Spinal cord (tissue), 10 donors: ENCODE measurements at places on chromosomes 2 and 18.

GRCh38 chr18:21196426-21196825 lies 45.6 kb upstream of the GREB1L start:
- no peak for DNase-seq

- DNase-seq, result no peak
Measured at GRCh38 chr2:178732913-178733312, 74.3 kb downstream of the TTN start.

DNA sequence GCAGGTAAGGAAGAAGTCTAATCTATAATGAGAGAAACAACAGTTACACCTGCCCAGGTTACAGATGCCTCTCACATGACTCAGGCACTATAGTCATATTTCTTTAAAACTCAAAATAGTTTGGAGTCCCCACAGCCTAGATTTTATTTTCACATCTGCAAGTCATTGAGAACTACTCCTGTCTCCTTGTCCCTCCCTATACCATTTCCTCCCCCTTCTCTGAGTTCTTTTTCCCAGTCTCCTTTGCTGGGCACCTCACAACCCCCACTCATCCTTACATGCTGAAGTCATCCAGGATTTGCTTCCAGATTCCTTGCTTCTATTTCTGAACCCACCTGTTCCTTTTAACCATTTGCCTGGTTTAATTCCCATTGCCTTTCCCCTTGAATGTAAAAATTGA lies 73.1 kb upstream of the KCNE4 start:
- DNase-seq, result no peak

- DNase-seq, result peak; percentile 13
Measured at GRCh38 chr2:20223407-20224163, 1.3 kb downstream of the SDC1 start.

DNA sequence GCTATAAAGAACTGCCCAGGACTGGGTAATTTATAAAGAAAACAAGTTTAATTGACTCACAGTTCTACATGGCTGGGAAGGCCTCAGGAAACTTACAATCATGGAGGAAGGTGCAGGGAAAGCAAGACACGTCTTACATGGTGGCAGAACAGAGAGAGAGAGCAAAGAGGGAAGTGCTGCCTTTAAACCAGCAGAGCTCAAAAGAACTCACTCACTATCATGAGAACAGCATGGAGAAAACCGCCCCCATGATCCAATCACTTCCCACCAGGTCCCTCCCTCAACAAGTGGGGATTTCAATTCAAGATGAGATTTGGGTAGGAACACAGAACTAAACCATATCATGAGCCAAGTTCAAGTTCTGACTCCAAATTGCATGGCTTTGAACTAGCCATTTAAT lies 62.8 kb upstream of the PPP1CB start:
- no peak for DNase-seq

DNA sequence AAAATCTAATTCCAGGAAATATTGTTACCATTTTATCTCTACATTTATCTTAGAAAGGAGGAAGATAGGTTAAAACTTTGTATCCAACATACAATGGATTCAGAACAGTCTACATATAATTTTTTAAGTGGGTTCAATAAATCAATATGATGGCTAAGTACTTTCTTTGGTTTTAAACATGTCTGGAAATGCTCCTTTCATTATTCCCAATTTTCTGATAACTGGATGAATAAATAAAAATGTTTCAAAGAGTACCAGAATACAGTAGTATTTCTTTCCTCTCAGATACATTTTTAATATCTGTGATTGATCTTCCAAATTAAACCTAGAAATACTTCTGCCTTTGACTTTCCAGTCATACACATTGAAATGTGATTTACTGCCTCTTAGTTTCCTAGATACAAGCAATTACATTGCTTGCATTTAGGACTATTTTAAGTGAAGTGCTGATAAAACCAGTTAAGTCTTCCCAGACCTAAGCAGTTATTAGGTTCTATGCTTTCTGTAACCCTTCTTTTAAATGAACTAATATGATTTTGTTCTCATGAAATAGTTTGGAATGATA lies 283.5 kb downstream of the CCDC178 start:
- DNase-seq, result no peak

DNA sequence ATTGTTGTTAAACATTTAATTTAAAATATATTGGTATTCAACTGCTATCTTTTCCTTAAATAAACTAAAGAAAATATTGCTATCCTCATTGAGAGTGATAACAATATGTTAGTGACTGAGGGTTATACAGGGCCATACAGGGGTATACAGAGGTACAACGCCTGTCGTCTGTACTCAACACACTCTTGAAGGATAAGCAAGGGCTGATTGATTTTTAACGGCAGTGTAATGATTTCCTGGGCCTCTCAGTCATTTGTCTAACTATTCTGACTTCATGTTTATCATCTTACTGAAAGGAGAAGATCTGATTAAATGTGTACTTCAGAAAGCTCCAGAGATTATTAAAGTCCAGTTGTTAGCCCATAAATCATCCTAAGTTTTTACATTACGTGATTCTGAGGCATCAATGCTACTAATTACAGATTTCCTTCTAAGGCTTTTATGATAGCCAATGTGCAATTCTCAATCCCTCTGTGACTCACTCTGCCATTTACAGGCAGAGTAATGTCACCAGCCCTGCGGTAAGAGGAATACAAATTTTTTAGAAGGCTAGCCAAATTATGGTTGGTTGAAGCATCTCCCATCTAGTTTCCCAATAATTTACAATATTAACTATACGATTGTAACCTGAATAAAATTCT lies 893.0 kb upstream of the CHAC2 start:
- peak; percentile 48 for DNase-seq

DNA sequence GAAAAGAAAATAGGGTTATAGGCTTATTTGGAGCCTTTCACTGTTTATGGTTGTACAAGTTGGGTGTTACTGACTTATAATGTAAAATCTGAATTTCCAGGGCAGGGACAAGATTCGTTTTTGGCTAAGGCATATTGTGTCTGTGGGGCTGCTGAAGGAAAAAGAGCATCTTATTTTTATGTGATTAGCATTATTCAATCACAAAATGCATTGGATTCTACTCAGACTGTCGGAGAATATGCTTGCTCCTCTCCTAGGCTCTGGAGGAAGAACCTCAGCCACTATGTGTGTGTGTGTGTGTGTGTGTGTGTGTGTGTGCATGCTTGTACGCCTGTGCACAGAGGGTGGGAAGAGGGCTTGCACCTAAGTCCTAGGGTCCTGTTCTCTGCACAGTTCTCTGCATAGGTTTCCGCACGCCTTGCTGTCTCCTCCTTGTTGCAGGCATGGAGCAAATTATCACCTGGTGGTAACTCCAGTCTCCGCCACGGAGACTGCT lies 44.3 kb downstream of the AGAP1 start:
- no peak for DNase-seq

- DNase-seq, result no peak
Measured at GRCh38 chr2:60567919-60568768, 14.7 kb upstream of the BCL11A start.

- DNase-seq, result no peak
Measured at GRCh38 chr18:79825913-79826312, 28.2 kb downstream of the KCNG2 start.

DNA sequence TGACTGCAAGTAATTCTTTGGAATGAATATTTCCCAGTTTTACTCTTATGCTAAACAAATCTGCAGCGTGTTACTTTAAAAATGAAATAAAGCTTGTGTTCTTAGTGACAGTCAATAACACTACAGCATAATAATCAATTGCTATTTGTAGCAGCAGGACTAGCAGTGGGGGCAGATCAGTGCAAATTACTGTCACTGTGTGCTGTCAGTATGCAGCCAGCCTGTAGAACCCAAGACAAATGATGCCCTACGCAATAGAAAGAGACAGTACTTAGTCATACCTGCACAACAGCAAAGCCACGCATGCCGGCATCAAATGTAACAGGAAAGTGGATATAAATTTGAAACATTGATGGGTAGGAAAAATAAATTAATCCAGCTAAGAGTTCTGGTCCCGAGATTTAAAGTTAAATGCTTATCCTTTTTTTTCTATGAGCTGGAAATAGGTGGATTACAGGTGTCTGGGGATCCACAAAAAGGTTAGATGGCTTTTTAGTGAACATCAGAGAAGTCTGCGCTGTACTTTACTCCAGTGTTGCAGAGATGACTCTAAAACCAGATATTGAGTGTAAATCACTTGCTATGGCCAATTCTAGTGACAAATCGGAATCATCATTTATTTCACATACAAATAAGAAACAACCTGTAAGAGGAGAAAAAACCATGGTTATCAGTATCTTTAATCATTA lies 812.4 kb upstream of the ZEB2 start:
- DNase-seq, result no peak

DNA sequence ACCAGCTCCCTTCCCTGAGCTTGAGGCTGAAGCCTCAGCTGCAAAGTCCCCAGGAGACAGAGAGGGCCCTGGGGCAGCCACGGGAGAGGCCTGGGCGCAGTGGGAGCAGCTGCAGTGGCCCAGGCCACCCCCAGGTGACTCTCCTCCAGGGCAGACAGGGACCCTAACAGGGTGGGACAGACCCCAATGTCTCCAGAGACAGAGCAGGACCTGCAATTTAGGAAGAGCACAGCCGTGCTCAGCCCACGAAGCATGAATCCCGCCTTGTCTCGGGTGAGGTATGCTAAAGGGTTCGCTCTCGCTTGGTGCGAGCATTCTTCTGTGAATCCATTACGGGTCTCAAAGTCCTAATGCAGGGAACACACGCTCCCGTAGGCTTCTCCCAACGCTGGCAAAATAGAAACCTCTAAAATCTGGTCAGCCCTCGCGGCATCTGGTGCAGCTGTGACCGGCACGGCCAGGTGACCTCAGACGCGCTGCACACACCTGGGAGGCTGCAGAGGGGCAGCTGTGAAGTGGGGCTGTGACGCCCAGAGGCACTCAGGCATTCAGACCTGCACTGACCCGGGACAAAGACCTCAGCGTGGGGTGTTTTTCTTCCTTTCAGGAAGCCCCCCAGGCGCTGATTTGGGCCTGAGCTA lies 12.6 kb downstream of the MBP start:
- no peak for DNase-seq

DNA sequence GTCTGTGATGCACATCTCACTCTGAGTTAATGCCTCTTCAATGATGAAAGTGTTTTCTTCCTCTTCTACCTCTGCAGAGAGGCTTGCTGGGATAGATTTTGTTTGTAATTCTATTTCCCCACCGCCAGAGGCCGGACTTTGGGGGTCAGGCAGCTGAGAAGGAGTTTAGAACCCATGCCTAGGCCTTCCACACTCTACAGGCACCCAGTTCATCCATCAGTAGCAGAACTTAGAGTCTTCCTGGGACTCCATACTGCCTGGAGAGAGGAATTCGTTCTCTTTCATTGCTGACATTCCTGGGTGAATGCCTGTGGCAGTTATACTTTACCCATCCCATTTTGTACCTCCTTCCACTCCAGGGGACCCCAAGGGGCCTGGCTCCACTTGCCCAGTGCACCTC lies 9.1 kb downstream of the TPRKB start:
- DNase-seq, result no peak

- DNase-seq, result no peak
Measured at GRCh38 chr18:9421901-9422327, 53.4 kb upstream of the RALBP1 start.

- no peak for DNase-seq
Measured at GRCh38 chr18:3061581-3062312, 48.8 kb upstream of the LPIN2 start.

- no peak for DNase-seq
Measured at GRCh38 chr2:74347742-74348141, 4.5 kb upstream of the SLC4A5 start.

DNA sequence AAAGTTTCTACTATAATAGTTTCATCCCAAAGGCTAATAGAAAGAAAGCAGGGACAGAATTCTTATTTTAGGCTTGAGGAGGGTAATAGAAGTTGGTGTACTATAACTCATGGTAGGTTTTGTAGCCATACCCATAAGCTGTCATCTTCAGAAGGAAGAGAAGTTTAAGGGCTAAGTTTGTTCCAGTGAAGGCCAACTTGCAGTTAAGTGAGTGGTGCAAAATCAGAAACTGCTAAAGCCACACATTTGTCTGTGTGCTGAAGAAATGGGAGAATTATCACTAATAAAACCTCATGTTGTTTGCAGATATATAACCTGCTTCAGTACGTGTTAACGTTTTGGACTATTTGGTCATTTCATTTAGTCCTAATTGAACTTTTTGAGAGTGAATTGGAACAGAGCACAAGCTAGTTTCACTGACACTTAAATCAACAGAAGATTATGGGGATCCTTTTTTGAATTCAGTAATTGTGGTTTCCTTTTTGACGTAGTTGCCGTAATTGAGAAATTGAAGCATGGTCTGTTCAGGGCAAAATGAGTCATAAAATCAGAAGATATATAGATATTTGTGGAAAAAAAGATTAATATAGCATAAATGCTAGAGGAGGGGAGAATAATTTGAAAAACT lies 69.1 kb downstream of the PHLPP1 start:
- no peak for DNase-seq

DNA sequence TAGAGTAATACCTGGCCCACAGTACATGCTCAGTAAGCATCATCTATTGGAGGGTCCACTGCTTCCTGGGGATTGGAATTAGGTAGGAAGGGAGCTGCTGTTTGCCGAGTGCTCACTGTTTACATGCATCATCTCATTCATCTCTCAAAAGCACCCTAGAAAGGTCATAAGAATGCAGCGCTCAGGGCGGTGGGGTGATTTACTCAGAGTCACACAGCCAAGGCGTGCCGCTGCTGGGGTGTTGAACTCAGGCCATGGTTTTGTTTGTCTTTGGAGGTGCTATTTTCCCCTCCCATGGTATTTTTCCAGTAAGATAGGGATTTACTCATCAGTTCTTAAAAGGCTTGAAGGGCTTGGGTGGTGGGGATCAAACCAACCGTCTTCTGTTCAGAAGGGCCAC lies 227.5 kb downstream of the LDLRAD4 start:
- no peak for DNase-seq

- DNase-seq, result peak; percentile 66
Measured at GRCh38 chr2:62529758-62530157, 23.8 kb upstream of the TMEM17 start.

DNA sequence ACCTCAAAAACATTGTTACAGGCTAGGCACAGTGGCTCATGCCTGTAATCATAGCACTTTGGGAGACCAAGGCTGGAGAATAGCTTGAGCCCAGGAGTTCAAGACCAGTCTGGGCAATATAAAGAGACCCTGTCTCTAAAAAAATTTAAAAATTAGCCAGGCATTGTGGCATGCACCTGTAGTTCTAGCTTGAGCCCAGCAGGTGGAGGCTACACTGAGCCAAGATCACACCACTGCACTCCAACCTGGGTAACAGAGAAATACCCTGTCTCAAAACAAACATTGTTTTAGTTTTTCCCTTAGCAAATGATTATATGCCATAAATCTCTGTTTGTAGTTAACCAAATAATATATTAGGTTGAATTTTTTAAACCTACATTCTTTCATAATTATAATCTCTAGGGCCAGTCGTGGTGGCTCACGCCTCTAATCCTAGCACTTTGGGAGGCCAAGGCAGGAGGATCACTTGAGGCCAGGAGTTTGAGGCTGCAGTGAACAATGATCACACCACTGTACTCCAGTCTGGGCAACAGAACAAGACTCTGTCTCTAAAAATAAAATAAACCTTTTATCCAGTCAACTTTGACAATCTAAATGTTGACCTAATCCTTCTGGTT lies 13.3 kb upstream of the CYP20A1 start:
- no peak for DNase-seq

DNA sequence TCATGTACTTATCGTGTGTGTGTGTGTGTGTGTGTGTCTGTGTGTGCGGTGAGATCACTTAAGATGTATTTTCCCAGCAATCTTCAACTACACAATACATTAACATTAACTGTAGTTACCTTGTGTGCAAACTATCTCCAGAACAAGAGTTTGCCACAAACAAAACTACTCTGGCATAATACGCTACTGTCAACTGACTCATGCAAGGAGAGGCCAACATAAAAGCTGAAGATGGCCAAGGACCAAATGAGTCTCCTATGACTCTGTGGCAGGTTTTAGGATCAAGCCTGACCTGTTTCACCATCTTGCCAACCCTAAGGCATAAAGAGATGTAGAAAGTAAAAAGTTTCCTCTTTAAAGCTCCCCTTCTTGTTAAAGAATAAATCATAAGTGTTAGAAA lies 20.1 kb downstream of the CYB5A start:
- DNase-seq, result no peak
